Melanocyte of skin (primary cell): ENCODE measurements at places on chromosomes 3 and 15. TPM values are rescaled to one million over a fixed set of nuclear protein-coding genes. Genes with fewer than 3 reads are reported as not detected.

The SLC22A14 gene
- 0.36 TPM in 1 of 2 replicates, not detected in the other for total RNA-seq

The PPM1L gene
- 7.3 and 7.4 TPM in 2 replicates for total RNA-seq

The FILIP1L gene
- under 0.01 TPM in 1 of 2 replicates, not detected in the other for total RNA-seq

The AMIGO3 gene
- total RNA-seq, result 0.33 and 1.1 TPM in 2 replicates

The MINDY4B gene
- total RNA-seq, result not detected in 2 replicates

The GALNT15 gene
- total RNA-seq, result 3.3 and 4.1 TPM in 2 replicates

The ECE2 gene
- total RNA-seq, result not detected in 2 replicates

The CLDN18 gene
- total RNA-seq, result not detected in 2 replicates

The MYO5C gene
- total RNA-seq, result 0.69 and 0.73 TPM in 2 replicates

The WNT7A gene
- not detected in 2 replicates for total RNA-seq

The TERC gene
- 512 and 722 TPM in 2 replicates for total RNA-seq

The GPD1L gene
- 10.3 and 20.0 TPM in 2 replicates for total RNA-seq

The GPR27 gene
- 0.15 TPM in 1 of 2 replicates, not detected in the other for total RNA-seq

The CCDC33 gene
- not detected in 2 replicates for total RNA-seq

The TSEN2 gene
- total RNA-seq, result 19.0 and 28.7 TPM in 2 replicates

The OR5H6 gene
- total RNA-seq, result not detected in 2 replicates

The HRH1 gene
- total RNA-seq, result under 0.01 and 0.34 TPM in 2 replicates

The CCDC9B gene
- total RNA-seq, result 39.9 and 42.2 TPM in 2 replicates

The GABRG3 gene
- total RNA-seq, result 4.5 and 28.7 TPM in 2 replicates

The PLSCR5 gene
- total RNA-seq, result not detected in 2 replicates

The ROBO2 gene
- 25.0 and 35.0 TPM in 2 replicates for total RNA-seq

The TTLL13 gene
- total RNA-seq, result not detected in 2 replicates

The ARHGEF3 gene
- total RNA-seq, result 4.5 and 5.8 TPM in 2 replicates

The ST8SIA2 gene
- total RNA-seq, result 0.69 and 1.1 TPM in 2 replicates

The COL6A6 gene
- not detected in 2 replicates for total RNA-seq

The IQSEC1 gene
- total RNA-seq, result 17.3 and 19.9 TPM in 2 replicates

The MME gene
- 363 and 442 TPM in 2 replicates for total RNA-seq

The INSYN1 gene
- 4.0 and 8.9 TPM in 2 replicates for total RNA-seq

The LACTB gene
- 26.0 and 28.5 TPM in 2 replicates for total RNA-seq

The ASB14 gene
- total RNA-seq, result not detected in 2 replicates

The ALDH1A2 gene
- total RNA-seq, result 0.62 and 1.3 TPM in 2 replicates

The TRH gene
- not detected in 2 replicates for total RNA-seq

The CCR8 gene
- not detected in 2 replicates for total RNA-seq

The MORF4L1 gene
- total RNA-seq, result 222 and 325 TPM in 2 replicates

The FOXB1 gene
- not detected in 2 replicates for total RNA-seq

The ATP10A gene
- total RNA-seq, result 94.6 and 101 TPM in 2 replicates

The RBSN gene
- 14.0 and 19.4 TPM in 2 replicates for total RNA-seq

The CCK gene
- not detected in 2 replicates for total RNA-seq

The SST gene
- not detected in 2 replicates for total RNA-seq

The STAC gene
- total RNA-seq, result 0.33 and 1.9 TPM in 2 replicates

The OSTN gene
- not detected in 2 replicates for total RNA-seq

The SIDT1 gene
- under 0.01 TPM in 2 replicates for total RNA-seq

The EPB42 gene
- not detected in 2 replicates for total RNA-seq

The DUOX1 gene
- 0.15 TPM in 1 of 2 replicates, not detected in the other for total RNA-seq

The RARB gene
- total RNA-seq, result 0.77 and 1.3 TPM in 2 replicates

The GOLGA8M gene
- total RNA-seq, result 0.15 TPM in 1 of 2 replicates, not detected in the other

The CD200 gene
- total RNA-seq, result 15.3 and 17.0 TPM in 2 replicates

The CASR gene
- total RNA-seq, result not detected in 2 replicates
